ENCODE measurements at places on chromosomes 7 and 10.

DNA sequence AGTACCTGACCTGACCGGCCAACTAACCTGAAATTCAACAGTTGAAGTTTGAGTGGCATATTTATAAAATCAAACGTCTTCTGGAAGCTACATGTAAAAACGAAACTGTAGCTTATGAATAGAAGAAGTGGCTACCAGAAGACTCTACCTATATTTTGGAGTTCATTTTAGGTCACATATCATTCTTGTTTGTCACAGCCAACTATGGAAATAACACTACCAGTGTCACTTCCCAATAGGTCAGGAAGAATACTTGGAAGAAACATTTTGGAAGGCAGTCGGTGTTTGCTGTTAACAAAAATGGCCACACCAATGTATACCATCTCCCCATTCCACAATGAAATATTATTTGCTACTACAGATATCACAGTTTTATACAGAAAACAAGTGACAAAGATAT, 12.6 kb downstream of the TWIST1 start:
- no peak for DNase-seq

- no peak for DNase-seq
These were observed 5.9 kb upstream of the ADAP1 start for GRCh38 chr7:960269-960871.

- no peak for DNase-seq
These were observed 14.6 kb downstream of the SVIL start for GRCh38 chr10:29620112-29620690.

DNA sequence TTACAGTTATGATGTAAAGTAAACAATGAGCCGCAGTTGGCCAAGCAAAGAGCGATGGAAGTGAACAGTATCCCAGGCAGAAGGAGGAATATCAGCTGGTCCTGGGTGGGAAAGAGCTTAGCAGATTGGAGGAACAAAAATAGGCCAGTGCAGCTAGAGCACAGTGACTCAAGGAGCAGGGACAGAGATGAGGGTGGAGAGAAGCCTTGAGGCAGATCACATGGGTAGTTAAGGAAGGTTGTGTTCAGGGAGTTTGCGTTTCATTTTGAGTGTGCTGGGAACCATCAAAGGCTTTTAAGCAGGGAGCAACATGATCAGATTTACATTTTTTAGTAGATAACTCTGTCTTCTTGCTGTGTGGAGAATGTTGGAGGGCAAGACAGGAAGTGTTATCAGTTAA, 113.6 kb downstream of the OAT start:
- no peak for DNase-seq

DNA sequence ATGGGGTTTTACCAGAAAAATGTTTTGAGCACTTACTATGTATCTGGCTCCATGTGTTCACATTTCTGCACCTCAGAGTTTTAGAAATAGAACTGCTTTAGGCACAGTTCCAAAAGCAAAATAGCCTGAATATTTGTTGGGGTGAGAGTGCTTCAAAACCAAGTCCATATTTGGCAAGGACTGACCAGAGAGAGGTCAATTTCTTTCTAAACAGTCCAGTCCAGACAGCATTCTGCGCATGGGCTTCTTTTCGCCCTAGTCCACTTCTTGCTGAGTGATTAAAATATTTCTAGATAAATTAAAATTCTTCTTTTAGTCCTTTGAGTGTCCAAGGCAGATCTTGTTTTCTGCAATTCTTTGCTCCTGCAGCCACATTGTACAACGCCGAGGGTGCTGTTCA, 427.0 kb downstream of the PHTF2 start:
- no peak for DNase-seq

- DNase-seq: no peak
These were observed 31.0 kb downstream of the CHST15 start for GRCh38 chr10:124062390-124062789.

- peak; percentile 57 for DNase-seq
These were observed 43.6 kb downstream of the NSUN6 start for GRCh38 chr10:18607503-18608378.

GRCh38 chr10:48366261-48366660, 59.8 kb downstream of the MAPK8 start:
- no peak for DNase-seq

DNA sequence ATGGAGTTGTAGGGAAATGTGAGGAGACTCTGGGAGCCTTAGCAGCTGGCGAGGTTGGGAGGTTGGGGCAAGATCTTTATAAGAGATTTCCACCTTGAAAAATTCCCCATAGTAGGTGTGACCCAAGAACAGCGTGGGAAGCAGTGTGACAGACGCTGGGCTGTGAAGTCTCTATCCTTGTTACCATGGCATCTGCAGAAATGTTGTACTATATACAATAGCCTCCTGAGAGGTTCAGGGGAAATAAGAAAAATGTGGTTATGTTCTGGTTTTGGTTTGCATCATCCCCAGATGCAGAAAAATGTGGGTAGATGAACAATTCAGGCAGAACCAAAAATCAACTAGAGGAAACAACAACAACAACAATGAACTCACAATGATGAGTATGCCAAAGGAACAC, 498.6 kb downstream of the SH2D4B start:
- no peak for DNase-seq

- DNase-seq: no peak
These were observed 85.3 kb downstream of the VOPP1 start for GRCh38 chr7:55486991-55487390.

- DNase-seq: peak; percentile 61
These were observed 27.1 kb upstream of the TNRC18 start for GRCh38 chr7:5450549-5451327.

- no peak for DNase-seq
These were observed 86.6 kb upstream of the ZNF92 start for GRCh38 chr7:65287023-65287422.

Measured in hematopoietic multipotent progenitor cell treated with erythropoietin and hydrocortisone succinate and interleukin-3 and kit ligand, for 8 days (in vitro differentiated cells).